Body of pancreas (tissue), 4 donors: ENCODE measurements at places on chromosomes 3 and 15. TPM values are rescaled to one million over a fixed set of nuclear protein-coding genes. Genes with fewer than 3 reads are reported as not detected.

DNA sequence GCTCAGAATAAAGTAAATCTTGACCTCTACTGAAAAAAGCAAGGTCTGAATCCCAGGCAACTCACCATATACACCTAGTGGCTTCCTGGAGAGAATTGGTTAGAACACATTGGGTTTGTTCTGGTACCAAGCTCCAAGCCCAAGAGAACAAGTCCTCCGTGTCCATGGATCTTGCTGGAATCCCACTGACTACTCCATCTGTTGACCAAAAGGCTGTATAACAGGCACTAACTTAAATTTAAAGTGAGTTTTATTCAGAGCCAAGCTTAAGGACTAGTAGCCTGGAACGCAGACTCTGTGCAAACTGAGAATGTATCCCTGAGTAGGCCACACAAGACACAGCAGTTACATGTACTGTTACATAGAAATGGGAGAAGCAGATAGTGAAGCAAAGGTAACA is 342.1 kb upstream of the LRRC3B start:
- no peak for DNase-seq
- no peak overlapping the region for H3K4me3 ChIP-seq
- H3K36me3 ChIP-seq: no peaks in the 10 kb centered on the region
- peaks cover 21% of the 10 kb centered on the region for H3K4me1 ChIP-seq

Gene CCR8
- not detected for total RNA-seq

GRCh38 chr15:101618076-101618475 is 34.1 kb downstream of the TM2D3 start:
- no peak overlapping the region for H3K4me3 ChIP-seq
- H3K4me1 ChIP-seq: peaks cover 27% of the 10 kb centered on the region
- no peak for DNase-seq
- H3K36me3 ChIP-seq: no peaks in the 10 kb centered on the region
- no peak overlapping the region for H3K27ac ChIP-seq

- H3K27ac ChIP-seq: no peak overlapping the region
- no peaks in the 10 kb centered on the region for H3K27me3 ChIP-seq
- DNase-seq: no peak
- H3K4me1 ChIP-seq: peaks cover 8% of the 10 kb centered on the region
Observed at GRCh38 chr3:51585197-51585596, 46.7 kb downstream of the RAD54L2 start.

- H3K27ac ChIP-seq: no peak overlapping the region
- H3K27me3 ChIP-seq: no peaks in the 10 kb centered on the region
- no peak overlapping the region for H3K4me3 ChIP-seq
- DNase-seq: no peak
Observed at GRCh38 chr3:151299006-151299405, 17.6 kb downstream of the GPR87 start.

Gene AHSG
- not detected for total RNA-seq

DNA sequence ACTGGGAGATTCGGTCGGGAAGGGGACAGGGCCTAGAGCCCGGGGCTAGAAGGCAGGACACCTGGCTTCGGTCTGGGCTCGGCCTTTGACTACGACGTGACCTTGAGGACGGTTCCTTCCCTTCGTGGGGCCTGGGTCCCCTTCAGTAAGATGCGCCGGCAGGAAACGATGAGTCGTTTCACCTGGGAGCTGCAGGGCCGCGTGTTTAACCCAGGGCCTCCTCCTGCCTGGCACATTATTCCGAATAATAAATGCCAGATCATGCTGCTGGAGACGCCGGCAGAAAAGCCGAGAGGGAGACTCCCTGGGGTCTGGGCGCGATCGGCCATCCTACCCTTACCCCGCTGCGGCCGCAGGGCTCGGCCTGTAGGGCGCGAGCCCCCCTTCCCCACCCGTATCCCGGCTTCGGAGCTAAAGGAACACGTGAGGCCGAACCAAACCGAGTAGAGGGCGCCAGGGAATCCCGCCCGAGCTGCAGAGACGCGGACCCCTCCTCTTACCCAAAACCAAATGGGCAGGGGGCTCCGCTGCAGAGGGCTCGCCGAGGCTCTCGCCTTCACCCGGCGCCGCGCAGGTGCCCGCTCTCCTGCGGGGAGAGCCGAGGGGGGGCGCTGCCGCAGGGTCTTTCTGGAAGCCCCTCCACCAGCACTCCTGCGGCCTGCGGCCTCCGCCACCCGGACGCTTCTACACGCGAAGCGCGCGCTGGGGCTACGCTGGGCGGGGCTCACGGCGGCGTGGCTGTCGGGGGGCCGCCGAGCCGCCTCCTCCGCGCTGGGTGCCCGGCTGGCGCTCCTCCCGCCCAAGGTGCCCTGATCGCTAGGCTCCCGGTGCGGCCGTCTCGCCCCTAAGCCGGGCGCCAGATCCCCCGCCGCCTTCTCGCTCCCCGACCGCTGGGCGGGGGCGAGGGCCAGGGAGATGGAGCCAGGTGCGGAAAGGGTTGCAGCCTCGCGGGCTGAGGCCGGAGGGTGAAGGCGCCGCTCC is at the start of gene BDH1:
BDH1 (minus strand) TSS at position 688 of the 981 bp plus-strand sequence. CDS start 9,525 bp downstream, outside the sequence.
- H3K4me3 ChIP-seq: peak within 1 kb of the TSS; percentile 94
- no peaks in the 10 kb centered on the region for H3K36me3 ChIP-seq
- H3K27me3 ChIP-seq: no peaks in the 10 kb centered on the region
- peak; percentile 58 for DNase-seq

Gene CYP11A1
- total RNA-seq: 0.99 TPM

- H3K36me3 ChIP-seq: no peaks in the 10 kb centered on the region
- DNase-seq: no peak
- H3K4me1 ChIP-seq: no peaks in the 10 kb centered on the region
- no peak overlapping the region for H3K27ac ChIP-seq
- no peak overlapping the region for H3K4me3 ChIP-seq
Observed at GRCh38 chr15:85276921-85277320, 103.5 kb upstream of the AKAP13 start.

DNA sequence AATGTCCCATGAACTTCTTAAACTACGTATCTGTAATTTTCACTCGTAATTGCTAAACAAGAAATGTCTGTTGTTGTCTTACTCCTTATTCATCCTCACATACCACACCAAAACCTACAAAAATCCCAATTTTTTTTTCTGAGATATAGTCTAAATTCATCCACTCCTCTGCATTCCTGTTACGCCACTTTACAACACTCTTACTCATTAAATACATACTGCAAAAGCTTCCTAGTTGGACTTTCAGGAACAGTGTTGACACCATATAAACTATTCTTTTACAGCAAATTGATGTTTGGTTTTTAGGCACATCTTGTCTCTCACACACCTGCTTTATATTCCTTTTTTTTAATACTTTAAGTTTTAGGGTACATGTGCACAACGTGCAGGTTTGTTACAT is 934.9 kb upstream of the CADM2 start:
- no peak overlapping the region for H3K4me3 ChIP-seq
- no peaks in the 10 kb centered on the region for H3K27me3 ChIP-seq
- no peak overlapping the region for H3K27ac ChIP-seq

Gene RAB43
- 6.6 TPM for total RNA-seq

DNA sequence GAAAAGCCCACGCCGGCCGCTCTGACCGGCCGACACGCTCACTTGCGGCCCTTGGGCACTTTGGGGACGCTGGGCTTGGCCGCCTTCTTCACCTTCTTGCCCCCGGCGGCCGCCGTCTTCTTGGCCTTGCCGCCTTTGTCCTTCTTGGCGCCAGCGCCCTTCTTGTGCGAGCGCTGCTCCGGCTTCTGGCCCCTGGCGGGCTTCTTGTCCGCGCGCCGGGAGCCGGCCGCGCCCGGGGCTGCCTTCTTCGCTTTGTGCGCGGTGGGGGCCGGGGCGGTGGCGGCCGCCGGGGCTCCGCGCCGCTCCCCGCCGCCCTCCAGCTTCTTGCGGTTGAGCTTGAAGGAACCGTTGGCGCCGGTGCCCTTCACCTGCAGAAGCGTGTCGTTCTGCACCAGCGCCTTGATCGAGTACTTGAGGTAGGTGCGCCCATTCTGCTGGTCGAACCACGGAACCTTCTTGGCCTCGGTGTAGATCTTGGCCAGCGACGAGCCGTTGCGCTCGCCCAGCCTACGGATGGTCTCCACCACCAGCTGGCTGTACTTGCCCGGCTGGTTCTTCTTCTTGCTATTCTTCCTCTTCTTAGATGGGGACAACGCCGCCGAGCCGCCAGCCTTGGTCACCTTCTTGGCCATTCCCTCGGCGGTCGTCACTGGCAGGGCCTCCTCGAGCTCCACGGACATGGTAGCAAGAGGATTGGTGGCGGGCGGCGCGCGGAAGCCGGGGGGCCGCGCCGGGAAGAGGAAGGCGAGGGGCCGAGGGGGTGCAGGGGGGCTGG is 36.7 kb downstream of the HMCES start:
- H3K4me3 ChIP-seq: peak overlapping the region; percentile 82
- peaks cover 28% of the 10 kb centered on the region for H3K4me1 ChIP-seq
- peak; percentile 45 for DNase-seq
- H3K27me3 ChIP-seq: no peaks in the 10 kb centered on the region
- no peaks in the 10 kb centered on the region for H3K36me3 ChIP-seq
- peak overlapping the region; percentile 37 for H3K27ac ChIP-seq

GRCh38 chr15:32941823-32942222 is 224.0 kb downstream of the GREM1 start:
- no peaks in the 10 kb centered on the region for H3K36me3 ChIP-seq
- no peaks in the 10 kb centered on the region for H3K27me3 ChIP-seq
- H3K4me3 ChIP-seq: no peak overlapping the region
- H3K4me1 ChIP-seq: no peaks in the 10 kb centered on the region

Gene ADPRH
- 3.0 TPM for total RNA-seq

- H3K4me1 ChIP-seq: no peaks in the 10 kb centered on the region
- no peaks in the 10 kb centered on the region for H3K36me3 ChIP-seq
- no peak overlapping the region for H3K4me3 ChIP-seq
- DNase-seq: no peak
- H3K27me3 ChIP-seq: no peaks in the 10 kb centered on the region
Observed at GRCh38 chr15:38427380-38427779, 26.5 kb upstream of the FAM98B start.

DNA sequence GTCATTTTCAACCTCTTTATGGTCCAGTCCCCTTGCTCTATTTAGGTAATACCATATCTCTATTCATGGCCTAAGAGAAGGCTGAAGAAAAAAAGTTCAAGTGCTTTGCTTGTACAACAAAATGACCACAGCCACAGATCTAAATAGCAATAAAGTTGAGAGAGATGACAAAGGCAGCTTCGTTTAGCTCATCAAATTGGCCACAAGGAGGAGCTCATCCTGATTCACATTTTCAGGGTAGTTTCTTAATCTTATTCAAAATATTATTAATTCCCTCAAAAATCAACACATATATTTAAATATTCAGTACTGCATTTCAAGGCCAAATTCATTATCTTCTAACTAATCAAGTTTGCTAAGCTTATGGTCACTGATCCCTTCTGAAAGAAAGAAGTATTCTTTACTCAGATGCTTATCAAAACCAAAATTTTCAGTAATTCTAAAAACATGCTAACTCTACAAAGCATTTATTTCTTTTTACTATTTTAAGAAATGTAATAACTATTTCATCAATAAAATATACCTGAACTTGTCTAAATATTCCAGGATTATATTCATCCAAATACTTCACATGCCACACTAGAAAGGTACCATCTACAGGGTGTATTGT is 85.5 kb downstream of the DMXL2 start:
- H3K27ac ChIP-seq: no peak overlapping the region
- H3K4me1 ChIP-seq: no peaks in the 10 kb centered on the region
- no peak for DNase-seq

- no peak for DNase-seq
- no peak overlapping the region for H3K27ac ChIP-seq
- H3K36me3 ChIP-seq: no peaks in the 10 kb centered on the region
- no peaks in the 10 kb centered on the region for H3K27me3 ChIP-seq
- H3K4me1 ChIP-seq: peaks cover 19% of the 10 kb centered on the region
Observed at GRCh38 chr15:67035886-67036285, 29.5 kb upstream of the SMAD3 start.

- no peaks in the 10 kb centered on the region for H3K4me1 ChIP-seq
- no peaks in the 10 kb centered on the region for H3K27me3 ChIP-seq
- no peak overlapping the region for H3K27ac ChIP-seq
- no peak for DNase-seq
- H3K36me3 ChIP-seq: no peaks in the 10 kb centered on the region
Observed at GRCh38 chr3:4011166-4011565, 211.9 kb downstream of the LRRN1 start.
